Fibroblast of skin of left quadriceps (primary cell): ENCODE measurements at places on chromosomes 5 and 9.

GRCh38 chr9:135144581-135145170, 57.2 kb downstream of the OLFM1 start:
- DNase-seq = no peak

DNA sequence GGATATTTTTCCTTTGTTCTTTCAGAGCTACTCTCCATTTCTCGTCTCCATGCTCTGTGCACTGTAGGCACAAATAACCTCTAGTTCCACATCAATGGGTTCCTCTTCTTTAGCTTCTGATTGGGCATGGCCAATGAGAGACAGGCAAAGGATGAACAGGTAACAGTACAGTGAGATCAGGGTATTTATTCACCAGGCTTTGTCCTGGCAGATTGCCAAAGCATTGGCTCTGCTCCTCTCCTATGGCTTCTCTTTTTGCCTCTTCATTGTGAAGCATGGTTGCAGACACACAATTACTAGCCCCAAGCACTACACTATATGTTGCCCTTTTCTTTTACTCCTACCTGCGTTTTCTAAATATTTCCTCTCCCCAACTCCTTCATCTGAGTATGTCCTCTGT, 215.1 kb upstream of the ARRDC3 start:
- DNase-seq = no peak

- DNase-seq = no peak
Measured at GRCh38 chr9:912776-913175, 63.7 kb upstream of the DMRT3 start.

- DNase-seq = no peak
Measured at GRCh38 chr5:65133477-65134110, 348.1 kb downstream of the ADAMTS6 start.

GRCh38 chr5:54670281-54670680, 152.7 kb downstream of the SNX18 start:
- no peak for DNase-seq

- DNase-seq = no peak
Measured at GRCh38 chr5:73387149-73387591, 61.4 kb downstream of the FOXD1 start.

GRCh38 chr9:21927752-21928151, 66.4 kb downstream of the CDKN2A start:
- no peak for DNase-seq

DNA sequence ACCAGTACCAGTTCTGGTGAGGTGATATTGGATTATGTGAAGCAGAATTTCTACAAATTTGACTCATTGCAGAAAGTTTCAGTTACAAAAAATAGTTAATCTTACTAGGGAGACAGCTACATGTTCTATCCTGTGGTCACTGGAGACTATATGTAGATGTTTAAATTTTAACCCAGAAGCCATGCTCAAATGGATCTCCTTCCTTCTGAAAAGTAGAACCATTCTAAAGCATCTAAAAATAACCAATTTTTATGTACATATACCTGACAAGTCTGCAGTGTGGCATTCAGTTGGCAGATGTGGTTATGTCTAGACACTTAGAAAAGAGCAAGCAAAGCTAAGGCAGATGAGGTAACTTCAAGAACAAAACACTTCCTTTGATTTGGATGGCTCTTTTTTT, 65.5 kb upstream of the POU4F3 start:
- no peak for DNase-seq

- no peak for DNase-seq
Measured at GRCh38 chr9:126806336-126806735, 1.5 kb downstream of the ZBTB43 start.

- no peak for DNase-seq
Measured at GRCh38 chr9:84136119-84136868, 155.7 kb downstream of the RMI1 start.

DNA sequence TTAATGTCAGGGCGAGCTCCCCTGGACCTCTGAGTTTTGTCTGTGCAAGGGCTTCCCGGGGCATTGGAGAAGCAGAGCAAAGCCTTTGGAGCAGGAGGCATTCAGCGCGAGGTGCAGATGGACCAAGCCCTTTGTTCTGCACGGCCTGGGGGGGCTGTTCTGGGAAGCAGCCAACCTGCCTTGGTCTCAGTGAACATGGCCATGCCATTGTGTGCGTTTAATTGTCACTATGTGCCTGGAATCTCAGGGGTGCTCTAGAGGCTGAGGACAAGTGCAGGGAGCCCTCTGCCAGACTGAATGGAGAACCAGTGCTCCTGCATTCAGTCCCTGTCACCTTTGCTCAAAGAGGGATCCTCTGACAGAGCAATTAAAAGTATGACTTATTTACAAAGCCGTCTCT, 329.4 kb downstream of the IRX1 start:
- no peak for DNase-seq

DNA sequence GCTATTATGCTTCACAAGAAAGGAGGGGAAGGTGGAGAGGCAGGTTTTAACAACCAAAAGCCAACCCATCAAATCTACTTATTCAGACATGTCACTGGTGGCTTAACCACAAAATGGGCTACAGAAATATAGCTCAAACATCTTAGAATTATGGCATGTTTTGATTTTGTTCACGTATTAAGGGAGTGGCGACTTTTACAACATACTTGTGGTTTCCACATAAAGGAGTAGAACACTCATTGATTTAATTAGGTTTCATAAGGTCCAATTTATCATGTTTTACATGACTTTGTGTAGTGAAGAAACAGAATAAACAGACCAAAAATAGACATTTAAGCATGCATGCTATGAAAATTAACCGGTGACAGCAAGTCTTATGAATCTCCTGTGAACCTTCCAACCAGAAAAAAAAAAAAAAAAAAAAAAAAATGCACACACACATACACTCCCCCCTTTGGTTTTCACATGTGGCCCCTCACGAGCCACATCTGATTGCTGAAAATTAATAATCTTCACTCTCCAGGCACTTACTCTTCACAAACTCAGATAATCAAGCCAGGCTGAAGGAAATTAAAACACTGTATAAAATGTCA, 5.4 kb downstream of the ZNF608 start:
- peak; percentile 90 for DNase-seq

DNA sequence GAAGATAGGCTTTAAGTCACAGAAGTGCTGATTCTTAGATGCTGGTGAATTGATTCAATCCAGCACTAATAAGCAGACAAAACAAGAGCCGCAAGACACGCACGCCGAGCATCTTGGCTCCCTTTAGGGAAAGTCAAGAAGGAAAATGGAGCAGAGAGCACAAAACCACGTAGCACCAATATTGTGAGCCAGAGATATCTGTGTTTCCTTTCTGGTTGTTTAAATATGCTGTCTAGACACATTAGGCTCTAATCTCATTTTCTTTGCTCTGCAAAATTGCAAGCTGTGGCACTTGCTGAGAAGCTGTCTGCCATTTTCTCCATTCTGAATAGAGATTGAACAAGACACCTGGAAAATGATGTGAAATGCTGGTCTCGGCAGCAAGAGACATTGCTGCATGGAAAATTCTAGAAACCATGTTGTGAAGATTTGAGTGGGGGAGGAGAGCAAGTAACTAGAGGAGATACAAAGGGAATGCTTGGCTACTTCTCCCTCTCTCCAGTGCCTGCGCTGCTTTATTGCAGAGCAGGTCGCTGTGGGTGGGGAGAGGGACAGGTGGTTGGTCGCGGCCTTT, 336.3 kb downstream of the MED10 start:
- no peak for DNase-seq

GRCh38 chr5:180717989-180718388, 21.9 kb downstream of the OR2Y1 start:
- no peak for DNase-seq

DNA sequence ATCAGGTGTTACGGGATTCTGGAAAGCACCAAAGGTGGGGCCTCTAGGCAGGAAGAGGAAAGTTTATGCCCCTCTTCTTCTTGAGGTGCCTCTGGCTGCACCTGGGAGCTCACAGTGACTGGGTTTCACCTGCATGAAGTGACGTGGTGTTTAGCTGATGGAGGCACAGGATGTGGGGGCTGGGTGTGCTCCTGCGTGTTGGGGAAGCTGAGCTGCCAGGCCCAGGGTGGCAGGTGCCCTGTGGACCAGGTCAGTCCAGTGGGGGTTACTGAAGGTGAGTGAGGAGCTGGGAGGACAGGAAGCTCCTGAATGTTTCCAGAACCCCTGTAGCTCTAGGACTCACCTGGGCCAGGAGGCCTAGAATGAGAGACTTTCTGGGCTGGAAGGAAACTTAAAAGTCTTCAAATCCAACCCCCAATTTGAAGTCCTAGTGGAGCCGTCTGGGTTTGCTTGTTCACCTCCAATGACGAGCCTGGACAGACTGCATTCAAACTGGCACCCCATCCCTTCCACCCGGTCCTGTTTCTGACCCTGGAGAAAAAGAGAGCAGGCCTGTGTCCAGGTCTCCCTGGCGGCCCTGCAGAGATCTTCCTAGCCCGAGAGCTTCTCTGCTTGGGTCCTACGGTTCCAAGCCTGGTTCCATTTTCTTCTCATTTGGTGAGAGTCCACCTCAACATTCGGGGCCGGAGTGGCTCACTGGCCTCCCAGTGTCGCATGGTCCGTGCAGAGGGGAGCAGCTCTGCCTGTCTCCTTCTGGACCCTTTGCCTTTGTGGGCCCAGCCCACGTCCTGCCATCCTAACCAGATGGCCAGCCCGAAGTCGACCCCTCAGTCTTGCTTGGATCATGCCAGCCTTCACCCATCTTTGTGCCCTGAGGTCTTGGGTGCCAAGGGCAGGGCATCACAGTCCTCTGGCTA, 22.3 kb downstream of the TRAF1 start:
- DNase-seq = no peak

DNA sequence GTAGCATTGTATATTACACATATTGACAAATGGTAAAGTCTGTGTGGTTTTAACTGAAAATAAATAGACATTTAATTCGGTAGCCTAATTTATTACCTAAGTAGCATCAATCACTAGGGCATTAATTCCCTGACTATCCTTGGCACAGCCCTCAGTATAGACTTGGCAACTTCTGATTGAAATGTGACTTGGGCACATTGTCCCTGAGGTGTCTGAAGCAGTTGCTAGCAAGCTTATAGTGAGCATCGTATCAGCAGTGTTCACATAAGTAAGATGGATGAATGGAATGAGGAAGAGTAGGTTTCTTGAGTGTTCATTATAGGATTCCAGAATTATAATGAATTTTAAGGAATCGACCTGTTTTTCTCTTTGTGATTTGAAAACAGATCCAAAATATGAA, 16.1 kb downstream of the LURAP1L start:
- DNase-seq = no peak

- no peak for DNase-seq
Measured at GRCh38 chr5:1514027-1514818, 9.5 kb downstream of the LPCAT1 start.

DNA sequence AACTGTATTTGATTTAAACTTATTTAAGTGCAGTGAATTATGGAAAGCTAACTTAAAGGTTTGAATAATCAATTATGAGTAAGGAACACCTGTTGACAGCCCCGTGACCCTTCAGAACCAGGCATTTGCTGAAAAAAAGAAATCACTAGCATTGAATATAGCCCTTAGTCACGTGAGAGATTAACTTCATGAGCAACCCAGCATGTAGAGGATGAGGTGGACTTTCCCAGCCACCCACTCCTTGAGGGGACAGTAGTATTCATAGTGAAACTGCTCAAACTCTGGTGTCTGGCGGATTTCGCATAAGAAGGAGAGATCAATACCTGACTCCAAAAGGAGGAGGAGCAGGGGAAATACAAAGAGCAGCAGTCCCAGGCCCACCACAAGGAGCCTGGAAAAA, 184.8 kb upstream of the RASEF start:
- no peak for DNase-seq
